Vein endothelial cell (primary cell): ENCODE measurements at places on chromosomes 5 and 9. TPM values are rescaled to one million over a fixed set of nuclear protein-coding genes. Genes with fewer than 3 reads are reported as not detected.

The PCDHB12 gene
- total RNA-seq: 0.76 and 0.98 TPM in 2 replicates

The EQTN gene
- not detected in 2 replicates for total RNA-seq

The PHF24 gene
- total RNA-seq: not detected in 2 replicates

The ZNF366 gene
- total RNA-seq: 3.6 and 18.2 TPM in 2 replicates

The LHX2 gene
- total RNA-seq: not detected in 2 replicates

The TAS2R1 gene
- not detected in 2 replicates for total RNA-seq

The TMOD1 gene
- 1.1 and 2.0 TPM in 2 replicates for total RNA-seq

The NUTM2F gene
- total RNA-seq: not detected in 2 replicates

The SV2C gene
- not detected in 2 replicates for total RNA-seq

The HSPA5 gene
- 130 and 137 TPM in 2 replicates for total RNA-seq

The GDA gene
- total RNA-seq: not detected in 2 replicates

The ANKRD34B gene
- not detected in 2 replicates for total RNA-seq

The MROH2B gene
- total RNA-seq: not detected in 2 replicates

The DOK3 gene
- 3.3 and 4.0 TPM in 2 replicates for total RNA-seq

The FBXW11 gene
- total RNA-seq: 64.0 and 75.8 TPM in 2 replicates

The MYO10 gene
- 133 and 138 TPM in 2 replicates for total RNA-seq

The RNF224 gene
- under 0.01 and 0.19 TPM in 2 replicates for total RNA-seq

The OR13C5 gene
- not detected in 2 replicates for total RNA-seq

The UGT3A1 gene
- not detected in 2 replicates for total RNA-seq

The ELAVL2 gene
- total RNA-seq: 0.33 and 1.8 TPM in 2 replicates

The PCDH12 gene
- total RNA-seq: 32.7 and 55.6 TPM in 2 replicates

The SLC34A3 gene
- total RNA-seq: not detected in 2 replicates

The PDLIM4 gene
- 47.4 and 56.8 TPM in 2 replicates for total RNA-seq

The PRRX2 gene
- total RNA-seq: 0.38 TPM in 1 of 2 replicates, not detected in the other
